ENCODE measurements at places on chromosomes 12 and 14.

DNA sequence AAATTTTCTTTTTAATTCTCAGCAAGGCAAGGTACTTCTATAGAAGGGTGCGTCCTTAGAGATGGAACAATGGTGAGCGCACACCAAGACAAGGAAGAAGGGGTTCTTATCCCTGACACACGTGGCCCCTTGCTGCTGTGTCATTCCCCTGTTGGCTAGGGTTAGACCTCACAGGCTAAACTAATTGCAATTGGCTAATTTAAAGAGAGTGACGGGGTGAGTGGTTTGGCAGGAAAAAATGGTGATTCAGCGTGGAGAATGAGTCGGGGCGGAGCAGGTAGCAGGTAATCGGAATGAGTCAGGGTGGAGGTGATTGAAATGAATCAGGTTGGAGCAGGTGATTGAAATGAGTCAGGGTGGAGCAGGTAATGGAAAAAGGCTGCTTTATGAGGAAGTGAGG is 36.3 kb upstream of the HECTD1 start:
- DNase-seq: peak; percentile 9

DNA sequence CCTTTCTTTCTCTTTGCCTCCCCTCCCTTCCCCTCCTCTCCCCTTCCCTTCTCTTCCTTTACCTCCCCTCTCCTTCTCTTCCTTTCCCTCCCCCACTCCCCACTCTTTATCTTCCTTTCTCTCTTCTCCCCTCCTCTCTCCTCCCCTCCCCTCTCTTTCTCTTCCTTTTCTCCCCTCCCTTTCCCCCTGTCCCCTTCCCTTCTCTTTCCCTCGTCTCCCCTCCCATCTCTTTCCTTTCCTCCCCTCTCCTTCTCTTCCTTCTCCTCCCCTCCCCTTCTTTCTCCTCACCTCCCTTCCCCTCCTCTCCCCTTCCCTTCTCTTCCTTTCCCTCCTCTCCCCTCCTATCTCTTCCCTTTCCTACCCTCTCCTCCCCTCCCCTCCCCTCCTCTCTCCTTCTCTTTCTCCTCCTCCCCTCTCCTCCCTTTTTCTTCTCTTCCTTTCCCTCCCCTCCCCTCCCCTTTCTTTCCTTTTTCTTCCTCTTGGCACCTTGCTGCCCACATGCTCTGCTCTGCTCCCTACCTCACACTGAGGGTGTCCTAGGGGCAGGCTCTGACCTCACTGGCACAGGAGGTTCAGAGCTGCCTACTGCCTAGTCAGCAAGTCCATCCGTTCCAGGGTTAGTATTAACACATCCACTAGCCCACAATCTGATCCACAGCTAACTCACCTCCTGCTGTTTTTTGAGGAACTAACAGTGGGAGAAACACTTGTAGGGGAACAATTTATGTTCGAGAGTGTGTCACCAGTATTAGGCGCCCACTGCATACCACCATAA is 101.0 kb downstream of the NUAK1 start:
- DNase-seq: no peak

- DNase-seq: no peak
Observed at GRCh38 chr12:6430124-6430989, 14.4 kb upstream of the CD27 start.

- no peak for DNase-seq
Observed at GRCh38 chr14:67940486-67941455, 121.2 kb downstream of the RAD51B start.

DNA sequence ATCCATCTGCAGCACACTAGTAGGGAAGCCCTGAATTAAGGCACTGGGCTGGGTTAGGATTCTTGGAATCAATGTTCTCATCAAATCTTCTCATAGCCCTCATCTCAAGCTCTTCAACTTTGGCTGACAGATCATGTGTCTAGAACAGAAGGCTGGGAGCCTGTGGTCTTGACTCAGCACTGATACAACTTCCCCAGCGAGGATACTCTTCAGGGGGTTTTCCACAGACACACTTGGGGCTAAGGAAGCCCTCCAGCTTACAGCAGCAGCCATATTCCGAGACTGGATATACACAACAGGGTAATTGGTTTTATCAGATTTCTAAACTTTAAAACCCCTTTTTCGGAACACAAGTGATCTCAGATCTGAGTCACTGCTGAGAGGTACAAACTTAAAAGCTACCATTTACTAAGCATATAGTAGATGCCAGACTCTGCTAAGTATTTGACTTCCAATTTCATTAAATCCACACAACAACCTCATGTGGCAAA is 3.5 kb downstream of the FMNL3 start:
- peak; percentile 27 for DNase-seq

DNA sequence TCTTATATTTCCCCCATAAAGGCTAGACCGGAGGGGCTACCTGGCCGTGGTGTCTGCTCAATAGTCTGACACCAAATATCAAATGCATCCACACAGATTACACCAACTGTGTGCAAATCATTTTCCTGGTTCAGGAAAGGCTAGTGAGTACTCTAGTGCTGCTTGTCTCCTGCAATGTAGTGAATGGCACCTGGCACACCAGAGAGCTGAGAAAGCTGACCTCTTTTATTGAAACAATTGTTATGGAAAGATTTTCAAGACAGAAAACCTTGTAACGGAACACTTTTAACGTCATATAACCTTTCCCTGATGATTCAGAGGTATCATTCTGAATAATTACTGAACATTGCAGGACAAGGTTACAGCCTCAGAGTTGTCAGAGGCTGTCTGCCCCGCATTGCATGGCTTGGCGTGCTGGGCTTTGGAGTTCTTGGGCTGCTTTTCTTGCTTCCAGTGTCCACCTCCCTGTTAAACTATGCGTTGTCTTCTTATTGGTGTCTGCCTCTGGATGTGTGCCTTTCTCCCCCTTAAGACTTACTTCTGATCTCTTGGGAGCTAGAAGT is 40.7 kb upstream of the HDAC7 start:
- no peak for DNase-seq

DNA sequence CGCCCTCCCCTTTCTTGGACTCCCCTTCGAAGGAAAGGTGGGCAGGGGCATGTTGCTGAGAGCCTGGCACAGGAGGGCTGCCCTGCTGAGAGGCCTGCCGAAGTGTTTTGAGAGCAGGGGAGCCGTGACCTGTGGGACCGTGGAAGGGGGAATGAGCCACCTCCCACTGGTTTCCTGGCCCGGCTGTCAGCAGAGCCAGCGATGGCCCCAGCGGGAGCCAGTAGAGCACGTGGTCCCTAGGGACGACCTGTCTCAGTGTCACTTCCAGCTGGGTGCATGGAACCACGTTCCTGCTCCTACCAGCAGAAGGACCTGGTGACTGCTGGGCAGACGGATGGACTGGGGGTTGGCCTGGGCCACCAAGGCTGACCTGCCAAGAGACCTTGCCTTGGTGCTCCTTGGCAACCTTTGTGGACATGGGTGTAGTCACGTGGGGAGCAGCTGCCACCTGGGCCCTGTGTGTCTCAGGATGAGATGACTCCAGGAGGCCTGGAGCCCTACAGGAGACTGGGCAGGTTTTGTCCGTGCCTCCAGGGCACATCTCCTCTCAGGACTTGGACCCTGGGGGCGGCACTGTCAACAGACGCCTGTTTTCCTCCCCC is 34.6 kb downstream of the BEGAIN start:
- DNase-seq: no peak

DNA sequence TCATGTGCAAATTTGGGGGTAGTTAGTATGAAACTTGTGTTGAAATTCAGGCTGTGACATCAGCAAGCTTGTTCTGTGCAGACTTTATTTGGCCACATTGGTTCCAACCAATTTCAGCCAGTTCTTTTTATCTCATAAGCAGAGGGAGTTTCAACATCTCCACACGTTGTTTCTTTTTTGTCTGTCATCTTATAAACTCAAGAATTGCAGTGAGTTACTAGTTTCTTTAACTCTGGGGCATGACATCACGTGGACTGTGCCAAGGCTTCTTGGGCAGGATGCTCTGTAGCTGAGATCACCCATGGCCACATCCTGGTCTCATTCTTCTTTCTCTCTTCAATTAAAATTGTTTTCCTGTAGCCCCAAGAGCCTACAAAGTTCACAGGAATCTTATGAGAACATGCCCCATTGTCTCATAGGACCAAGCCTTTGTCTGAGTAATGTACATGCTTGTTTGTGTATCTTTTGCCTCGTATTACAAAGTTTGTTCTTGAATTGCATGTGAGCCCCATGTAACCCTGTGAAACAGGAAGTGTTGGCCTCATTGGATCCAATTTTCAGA is 982.0 kb upstream of the TMEM132C start:
- no peak for DNase-seq

GRCh38 chr12:29234965-29235626 is 86.0 kb downstream of the FAR2 start:
- DNase-seq: no peak

GRCh38 chr12:92992041-92992440 is 62.9 kb upstream of the EEA1 start:
- no peak for DNase-seq

GRCh38 chr12:82329508-82329907 is 28.7 kb downstream of the CCDC59 start:
- DNase-seq: no peak

- DNase-seq: no peak
Observed at GRCh38 chr14:92958373-92959188, 35.6 kb downstream of the CHGA start.

GRCh38 chr12:131735476-131736445 is 24.9 kb downstream of the SFSWAP start:
- DNase-seq: no peak

DNA sequence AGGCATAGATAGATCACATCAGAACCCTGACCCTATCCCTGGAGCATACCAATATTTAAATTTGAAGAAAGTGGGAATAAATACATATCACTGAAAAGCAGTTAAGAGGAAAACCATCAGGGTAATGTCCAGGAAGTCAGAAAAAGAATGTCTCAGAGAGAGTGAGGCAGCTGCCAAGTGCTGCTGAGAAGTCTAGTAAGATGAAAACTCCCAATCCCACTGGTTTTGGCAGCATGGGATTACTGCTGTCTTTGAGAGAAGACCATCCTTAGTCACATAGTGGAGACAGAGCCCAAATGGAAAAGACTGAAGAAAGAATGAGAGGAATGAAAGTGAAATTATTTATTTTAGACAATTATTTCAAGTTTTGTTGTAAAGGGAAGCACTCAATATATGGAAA is 11.5 kb upstream of the TSPAN8 start:
- DNase-seq: no peak

- DNase-seq: no peak
Observed at GRCh38 chr12:102471556-102471955, 8.8 kb downstream of the IGF1 start.

- no peak for DNase-seq
Observed at GRCh38 chr12:68414988-68415387, 82.8 kb upstream of the MDM1 start.

GRCh38 chr12:119202544-119202943 is 23.8 kb downstream of the HSPB8 start:
- no peak for DNase-seq

GRCh38 chr14:33809396-33809981 is 141.4 kb downstream of the EGLN3 start:
- no peak for DNase-seq

DNA sequence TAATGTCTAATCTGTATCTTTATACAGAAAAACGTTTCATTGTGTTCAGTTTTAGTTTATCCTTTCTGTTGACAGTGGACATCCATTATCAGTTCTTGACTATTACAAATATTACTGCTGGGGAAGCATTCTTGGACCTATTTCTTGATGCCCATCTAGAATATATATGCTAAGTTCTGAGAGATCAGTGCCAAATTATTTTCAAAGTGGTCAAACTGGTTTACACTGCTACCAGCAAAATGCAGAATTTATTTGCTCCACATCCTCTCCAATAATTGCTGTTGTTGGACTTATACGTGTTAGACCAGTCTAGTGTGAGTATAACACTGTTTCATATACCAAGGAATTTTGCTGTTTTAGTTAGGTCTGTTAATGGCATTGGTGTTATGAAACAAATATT is 85.5 kb upstream of the TRAF3 start:
- no peak for DNase-seq

- DNase-seq: peak; percentile 90
Observed at GRCh38 chr12:14770496-14771461, 32.5 kb downstream of the WBP11 start.

DNA sequence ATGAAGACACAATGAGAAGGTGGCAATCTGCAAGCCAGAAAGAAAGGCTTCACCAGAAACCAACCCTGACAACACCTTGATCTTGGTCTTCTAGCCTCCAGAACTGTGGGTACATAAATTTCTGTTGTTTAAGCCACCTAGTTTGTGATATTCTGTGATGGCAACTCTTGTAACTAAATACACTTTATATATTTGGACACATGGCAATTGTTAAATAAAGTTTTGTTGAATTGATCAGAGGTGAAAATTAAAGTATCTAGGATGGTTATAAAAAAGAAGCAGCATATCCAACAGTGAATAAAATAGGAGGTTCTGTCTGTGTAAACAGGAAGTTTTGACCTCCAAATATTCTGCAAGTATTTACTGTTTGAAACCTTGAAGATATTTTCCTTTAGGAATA is 516.3 kb downstream of the SOX5 start:
- DNase-seq: no peak

DNA sequence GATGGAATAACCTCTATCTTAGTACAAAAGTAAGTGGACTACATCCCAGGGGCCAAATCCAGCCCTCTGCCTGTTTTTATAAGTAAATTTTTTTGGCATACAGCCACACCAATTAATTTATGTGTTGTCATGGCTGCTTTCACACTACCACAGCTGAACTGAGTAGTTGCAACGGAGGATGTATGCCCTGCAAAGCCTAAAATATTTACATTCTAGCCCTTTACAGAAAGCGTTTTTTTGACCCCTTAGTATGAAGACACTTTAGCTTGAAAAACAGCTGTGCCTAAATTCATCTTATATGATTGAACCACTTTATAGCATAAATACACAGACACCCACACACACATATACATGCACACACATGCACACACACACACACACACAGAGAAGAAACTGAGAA is 501.6 kb downstream of the EGLN3 start:
- no peak for DNase-seq

DNA sequence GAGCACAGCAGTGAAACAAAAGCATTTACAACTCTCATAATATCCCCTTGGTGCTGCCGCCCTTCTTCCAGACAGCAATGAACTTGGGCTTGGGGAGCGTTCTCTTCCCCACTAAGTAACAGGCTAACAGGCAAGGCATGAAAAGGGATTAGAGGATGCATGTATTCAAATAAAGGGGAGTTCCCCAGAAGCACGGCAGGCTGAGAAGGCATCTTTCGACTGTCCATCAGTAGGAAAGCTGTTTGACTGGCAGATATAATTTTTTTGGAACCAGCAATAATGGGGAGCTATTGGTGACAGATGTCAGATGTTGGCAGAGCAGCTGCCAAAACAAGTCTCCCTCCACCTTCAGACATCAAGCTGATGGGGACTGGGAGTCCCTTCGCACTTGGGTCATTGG is 9.2 kb upstream of the TIGAR start:
- no peak for DNase-seq

- DNase-seq: no peak
Observed at GRCh38 chr12:122205053-122205925, 1.8 kb downstream of the B3GNT4 start.

- DNase-seq: no peak
Observed at GRCh38 chr14:50020799-50021198, 95.6 kb downstream of the VCPKMT start.

GRCh38 chr14:35480119-35480769 is 53.7 kb upstream of the INSM2 start:
- DNase-seq: no peak
